ENCODE measurements at places on chromosomes 16 and 17.

DNA sequence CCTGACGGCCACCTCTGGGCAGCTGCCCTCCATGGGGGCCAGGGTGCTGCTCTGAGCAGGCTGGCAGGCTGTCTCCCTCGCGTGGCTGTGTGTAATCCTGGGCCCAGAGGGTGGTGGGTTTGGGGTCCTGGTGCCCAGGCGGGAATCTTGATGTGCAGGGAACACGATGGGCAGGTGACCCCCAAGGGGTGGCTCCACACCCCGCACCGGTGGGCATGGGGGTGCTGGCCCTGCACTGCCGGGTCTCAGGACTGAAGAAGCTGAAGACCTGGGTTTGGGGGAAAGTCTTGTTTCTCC lies 8.6 kb downstream of the CHMP6 start:
- no peak for DNase-seq

DNA sequence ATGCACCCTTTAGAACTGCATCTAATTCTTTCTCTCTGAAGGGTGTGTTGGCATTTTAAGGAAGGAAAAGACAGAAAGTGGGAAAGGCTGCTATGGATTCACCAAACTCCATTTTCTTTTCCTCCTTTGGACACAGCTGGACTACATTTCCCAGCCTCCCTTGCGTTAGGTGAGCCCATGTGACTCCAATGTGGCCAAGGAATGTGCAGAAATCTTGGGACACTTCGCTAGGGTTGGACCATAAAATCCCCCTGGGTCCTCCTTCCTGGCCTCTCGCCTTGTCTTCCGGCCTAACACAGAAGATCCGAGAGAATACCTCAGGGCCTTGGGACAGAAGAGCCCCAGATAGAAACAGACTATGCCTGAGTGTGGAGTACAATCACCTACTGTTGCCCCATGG lies 56.3 kb downstream of the ABCC12 start:
- no peak for DNase-seq

GRCh38 chr17:67157732-67158639 lies 87.0 kb downstream of the HELZ start:
- DNase-seq: no peak

DNA sequence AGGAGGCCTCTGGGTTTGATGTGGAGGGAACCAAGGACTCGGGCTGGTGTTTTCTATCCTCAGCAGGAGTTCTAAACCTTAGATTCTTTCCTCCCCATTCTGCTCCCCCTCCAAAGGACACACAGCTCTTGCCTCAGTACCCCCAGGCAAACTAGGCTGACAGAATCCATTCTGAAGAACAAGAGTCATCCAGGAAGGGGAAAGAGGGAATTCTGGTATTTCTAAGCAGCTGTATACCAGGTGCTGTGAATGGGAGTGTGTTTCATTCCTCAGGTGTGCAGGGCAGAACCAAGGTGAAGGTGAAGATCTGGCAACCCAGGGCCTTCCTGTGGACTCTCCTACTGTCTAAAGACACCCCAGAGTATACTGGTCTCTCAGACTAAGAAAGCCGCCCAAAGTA lies 4.1 kb downstream of the INPP5K start:
- DNase-seq: no peak

GRCh38 chr17:57485916-57486881 lies 229.9 kb downstream of the MSI2 start:
- DNase-seq: no peak

DNA sequence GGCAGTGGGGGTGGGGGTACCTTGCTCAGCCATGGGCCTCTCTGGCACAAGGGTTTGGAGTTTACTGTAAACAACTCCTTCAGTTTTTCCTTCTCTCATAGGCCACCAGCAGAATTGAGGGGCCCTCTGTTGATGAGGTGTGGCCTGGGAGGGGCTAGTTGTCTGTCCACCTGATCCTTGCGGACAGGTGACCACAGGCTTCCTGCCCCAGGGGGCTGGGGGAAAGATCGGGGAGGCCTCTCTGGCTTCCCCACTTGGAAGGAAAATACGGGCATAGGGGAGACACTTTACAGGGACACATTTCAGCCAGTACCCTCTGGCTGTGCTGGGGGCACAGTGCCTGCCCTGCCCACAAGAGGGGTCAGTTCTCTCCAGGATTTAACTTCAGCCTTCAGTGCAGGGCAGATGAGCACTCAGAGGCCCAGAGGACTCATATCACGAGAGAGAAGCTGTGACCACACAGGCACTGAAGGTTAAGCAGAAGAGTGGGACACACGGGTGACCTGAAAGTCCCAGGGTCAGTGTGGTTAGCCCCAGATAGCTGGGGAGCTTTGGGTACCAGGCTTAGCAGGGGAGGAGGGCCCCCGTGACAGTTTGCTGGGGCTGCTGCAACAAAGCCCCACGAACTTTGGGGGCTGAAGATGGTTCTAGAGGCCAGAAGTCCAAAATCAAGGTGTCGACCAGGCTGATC lies 245.9 kb downstream of the SEC14L1 start:
- DNase-seq: no peak

GRCh38 chr17:68585643-68586042 lies 15.5 kb downstream of the FAM20A start:
- DNase-seq: no peak

DNA sequence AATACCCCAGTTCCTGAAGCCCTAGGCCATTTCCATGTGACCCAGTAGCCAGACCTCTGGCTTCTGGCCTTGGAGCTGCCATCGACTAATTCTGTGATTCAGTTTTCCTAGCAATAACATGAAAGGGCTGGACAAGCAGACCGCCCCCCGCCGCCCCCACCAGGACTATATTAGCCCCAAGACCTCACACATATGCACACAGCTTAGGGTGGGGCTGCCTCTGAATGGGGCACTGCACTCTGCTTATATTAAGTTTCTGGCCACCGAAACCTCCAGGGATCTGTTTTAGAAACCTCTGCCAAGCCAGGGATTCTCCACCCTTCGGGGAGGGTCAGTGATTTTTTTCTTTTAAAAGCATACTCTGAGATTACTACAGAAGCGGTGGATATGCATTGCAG lies 2.3 kb downstream of the RAB11FIP4 start:
- DNase-seq: no peak
